Endothelial cell of umbilical vein (primary cell): ENCODE measurements at places on chromosomes 7 and 10. TPM values are rescaled to one million over a fixed set of nuclear protein-coding genes. Genes with fewer than 3 reads are reported as not detected.
A peak's percentile ranks its signal among the peaks of the same experiment; 100 is the strongest.

GRCh38 chr10:75203724-75204123, 6.9 kb upstream of the VDAC2 start:
- DNase-seq: no peak

DNA sequence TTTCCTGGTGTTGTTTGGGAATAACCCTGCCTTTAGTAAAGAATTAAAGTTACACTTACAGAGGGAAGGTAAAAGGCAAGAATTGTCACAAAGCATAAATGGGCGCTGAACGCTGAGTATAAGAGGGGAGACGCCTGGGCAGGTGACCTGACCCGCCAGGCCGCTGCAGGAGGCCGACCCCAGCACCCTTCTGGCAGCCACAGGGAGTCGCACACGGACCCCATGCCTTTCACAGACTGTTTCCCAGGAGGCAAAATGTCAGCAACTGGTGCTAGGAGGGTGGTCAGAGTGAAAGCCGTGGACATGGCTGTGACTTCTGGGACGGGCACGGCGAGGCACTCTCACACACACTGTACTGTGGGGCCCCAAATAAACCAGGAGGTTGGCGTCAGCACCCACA, 288.2 kb downstream of the WDR37 start:
- no peak for DNase-seq

GRCh38 chr10:23535381-23535780, 96.5 kb downstream of the OTUD1 start:
- DNase-seq: no peak

GRCh38 chr7:26451997-26452396, 160.3 kb downstream of the SNX10 start:
- DNase-seq: no peak

DNA sequence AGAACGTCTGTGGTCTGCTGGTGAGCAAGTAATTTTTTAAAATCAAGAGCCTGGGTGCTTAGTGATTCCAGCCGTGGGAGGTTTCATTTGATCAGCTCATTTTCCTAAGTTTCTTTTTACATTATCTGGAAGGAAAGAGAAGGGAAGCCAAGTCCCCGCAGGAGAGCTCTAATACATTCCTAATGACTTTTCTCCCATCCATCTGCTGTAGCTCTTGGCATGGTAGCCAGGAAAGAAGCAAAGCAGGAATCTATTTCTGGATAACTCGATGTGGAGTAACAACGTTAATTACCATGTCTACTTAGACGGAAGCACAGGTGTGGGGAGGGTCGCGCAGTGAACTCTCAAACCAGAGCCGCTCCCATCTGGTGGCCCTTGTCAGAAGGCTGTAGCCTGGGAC, 121.9 kb downstream of the PAXIP1 start:
- DNase-seq: no peak

GRCh38 chr7:77316219-77316978, 99.8 kb downstream of the GSAP start:
- no peak for DNase-seq

- peak; percentile 53 for DNase-seq
Measured at GRCh38 chr10:101779544-101780186, 3.6 kb downstream of the NPM3 start.

DNA sequence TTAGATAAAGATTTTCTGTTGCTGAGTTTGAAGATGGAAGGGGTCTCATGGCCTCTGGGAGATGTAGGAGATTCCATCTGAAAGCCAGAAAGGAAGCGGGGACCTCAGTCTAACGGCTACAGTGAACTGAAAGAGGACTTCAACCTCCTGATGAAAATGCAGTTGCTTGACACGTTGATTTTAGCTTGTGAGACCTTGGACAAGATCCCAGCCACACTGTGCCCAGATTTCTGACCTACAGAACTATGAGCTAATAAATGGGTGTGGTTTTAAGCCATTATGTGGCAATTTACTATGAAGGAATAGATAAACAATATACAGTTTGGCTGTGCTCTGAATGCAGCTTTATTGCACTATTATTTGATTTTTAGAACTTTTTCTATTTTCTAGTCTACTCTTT, 342.3 kb upstream of the SEMA3D start:
- DNase-seq: peak; percentile 11

GRCh38 chr7:27108390-27109127, 6.1 kb upstream of the HOXA2 start:
- DNase-seq: peak; percentile 72

GRCh38 chr7:92725161-92725925, 111.0 kb downstream of the CDK6 start:
- DNase-seq: no peak

SEMA4G gene
- polyA plus RNA-seq: 10.4 and 12.7 TPM in 2 replicates

PRKCQ gene
- polyA plus RNA-seq: 0.32 and 0.37 TPM in 2 replicates

RNLS gene
- polyA plus RNA-seq: 3.5 and 4.6 TPM in 2 replicates

GNAI1 gene
- polyA plus RNA-seq: 6.1 and 7.5 TPM in 2 replicates

HOXA2 gene
- polyA plus RNA-seq: 1.6 and 1.9 TPM in 2 replicates

ANKMY2 gene
- polyA plus RNA-seq: 5.5 and 7.7 TPM in 2 replicates
